ENCODE measurements at places on chromosomes 5 and 9.

- DNase-seq = no peak
Measured at GRCh38 chr9:126793686-126794417, 11.0 kb upstream of the ZBTB43 start.

DNA sequence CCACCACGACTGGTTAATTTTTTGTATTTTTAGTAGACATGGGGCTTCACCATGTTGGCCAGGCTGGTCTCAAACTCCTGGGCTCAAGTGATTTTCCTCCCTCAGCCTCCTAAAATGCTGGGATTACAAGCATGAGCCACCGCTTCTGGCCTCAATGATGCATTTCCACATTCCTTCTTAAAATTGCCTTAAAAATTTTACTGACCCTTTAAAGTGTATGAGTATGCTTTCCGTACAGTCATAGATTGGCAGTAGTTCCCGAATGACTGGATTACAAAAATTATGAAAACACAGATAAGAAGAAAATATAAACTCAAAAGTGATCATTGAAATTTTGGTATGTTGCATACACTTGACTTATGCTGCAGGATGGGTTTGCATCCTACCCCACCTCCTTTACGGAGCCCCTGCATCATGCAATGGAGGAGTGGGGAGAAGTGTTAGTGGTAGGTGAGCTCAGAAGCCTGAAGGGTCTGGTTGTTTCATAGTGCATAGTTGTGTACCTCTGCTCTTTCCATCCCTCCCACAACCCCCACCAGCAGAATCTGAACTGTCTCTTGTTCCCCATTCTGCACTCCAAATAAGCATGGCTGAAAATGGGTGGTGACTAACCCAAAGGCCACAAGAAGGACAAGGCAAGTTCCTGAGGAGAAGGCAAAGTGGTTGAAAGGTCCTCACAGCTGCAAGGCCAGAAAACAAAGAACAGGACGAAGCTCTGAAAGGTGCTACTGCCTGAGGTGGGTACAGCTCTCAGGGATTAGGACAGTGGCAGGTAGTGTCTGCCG is 26.8 kb downstream of the ANKRD55 start:
- no peak for DNase-seq

GRCh38 chr5:147482706-147483180 is 27.1 kb downstream of the DPYSL3 start:
- no peak for DNase-seq

DNA sequence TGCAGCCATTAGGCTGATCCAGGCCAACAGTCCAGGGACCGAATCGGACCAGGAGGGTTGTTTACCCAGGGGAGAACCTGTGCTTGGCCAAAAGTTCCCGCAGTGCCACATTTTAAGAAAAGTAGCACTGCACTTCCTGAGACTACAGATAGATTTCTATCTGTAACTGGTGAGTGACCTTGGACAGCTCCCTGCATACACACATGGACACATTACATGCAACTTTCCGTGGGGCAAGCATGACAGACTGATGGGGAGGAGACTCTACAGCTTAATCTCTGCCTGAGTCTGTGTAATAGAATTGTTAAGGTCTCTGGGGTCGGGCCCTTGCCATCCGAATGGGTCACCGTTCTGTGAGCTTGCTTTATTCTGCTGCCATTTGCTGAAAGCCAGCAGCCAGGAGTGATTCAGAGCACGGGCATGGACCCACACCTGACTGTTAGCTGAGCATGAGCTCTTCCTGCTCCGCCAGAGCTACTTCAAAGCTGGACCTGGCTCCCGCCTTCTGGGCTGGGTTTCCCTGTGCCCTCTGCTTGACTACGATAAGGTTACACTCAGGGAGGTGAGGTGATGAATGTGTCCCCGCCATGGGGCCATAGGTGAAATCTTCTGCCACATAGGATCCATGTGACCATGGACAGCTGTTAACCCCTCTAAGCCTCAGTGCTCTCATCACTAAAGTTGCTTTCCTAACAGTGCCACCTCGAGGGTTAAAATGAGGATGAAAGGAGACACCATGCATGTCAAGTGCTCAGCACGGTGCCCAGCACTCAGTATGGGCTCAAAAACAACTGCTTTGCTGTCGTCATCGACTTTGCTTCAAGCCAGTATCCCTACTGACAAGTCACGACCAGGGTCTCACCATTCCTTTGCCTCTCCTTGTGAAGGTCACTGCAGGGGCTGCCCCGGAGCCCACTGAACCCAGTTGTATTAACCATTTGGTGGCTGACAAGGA is 200.0 kb downstream of the MELK start:
- peak; percentile 54 for DNase-seq

DNA sequence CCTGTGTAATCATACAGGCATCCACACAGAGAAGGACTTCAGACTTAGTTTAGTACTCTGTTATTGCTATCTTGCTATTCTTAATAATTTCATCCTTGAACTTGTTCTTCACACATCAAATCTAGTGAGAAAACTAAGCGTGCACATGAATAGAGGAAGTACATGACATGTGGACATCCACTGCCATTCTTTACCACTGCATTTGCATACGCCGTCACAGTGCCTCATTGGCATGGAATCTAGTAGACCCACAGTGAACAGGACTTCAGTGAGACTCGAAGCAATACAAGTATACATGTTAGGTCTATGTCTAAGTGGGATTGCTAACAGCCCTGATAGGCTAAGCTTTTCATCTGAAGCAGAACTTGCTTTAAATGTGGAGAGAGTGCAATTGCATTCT is 592.1 kb downstream of the TLE4 start:
- no peak for DNase-seq

GRCh38 chr9:137305798-137306065 is 3.7 kb upstream of the NRARP start:
- DNase-seq = no peak

DNA sequence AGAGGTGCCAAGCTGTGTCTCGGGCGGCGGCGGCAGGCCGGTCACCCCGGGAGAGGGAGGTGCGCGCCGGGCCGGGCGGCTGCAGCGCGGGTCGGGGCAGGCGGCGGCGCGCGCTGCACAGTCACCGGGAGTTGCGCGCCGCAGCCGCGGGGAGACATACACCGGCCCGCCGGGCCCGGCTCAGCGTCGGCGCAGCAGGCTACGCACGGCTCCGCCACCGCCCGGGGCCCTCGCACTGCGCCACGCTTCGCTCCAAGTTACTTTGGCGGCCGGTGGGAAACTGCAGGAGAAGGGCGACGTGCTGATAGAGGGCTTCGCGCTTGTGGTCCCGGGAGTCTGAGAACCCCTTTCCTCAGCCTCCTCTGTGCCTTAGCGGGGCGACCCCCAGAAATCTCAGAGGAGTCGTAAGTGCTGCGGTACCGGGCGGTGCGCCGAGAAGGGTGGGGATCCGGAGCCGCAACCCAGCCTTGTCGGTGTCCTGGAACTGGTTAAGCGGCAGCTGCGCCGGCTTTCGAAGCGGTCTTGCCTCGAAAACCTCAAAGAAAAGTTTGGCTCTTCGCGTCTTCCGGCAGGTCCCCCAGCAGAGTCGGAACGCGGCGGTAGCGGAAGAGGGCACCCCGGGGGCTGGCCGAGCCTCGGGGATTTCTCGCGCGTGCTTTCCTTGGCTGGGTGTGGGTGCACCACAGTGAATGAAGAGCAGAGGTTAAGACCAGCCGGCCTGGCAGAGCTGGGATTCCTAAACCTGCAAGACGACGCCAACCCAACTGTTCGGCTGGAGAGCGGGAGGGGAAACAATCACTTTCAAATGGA is at the start of gene EFNA5:
Gene EFNA5 (minus strand): TSS at position 6 of the 810 bp plus-strand sequence.
- DNase-seq = peak; percentile 50

DNA sequence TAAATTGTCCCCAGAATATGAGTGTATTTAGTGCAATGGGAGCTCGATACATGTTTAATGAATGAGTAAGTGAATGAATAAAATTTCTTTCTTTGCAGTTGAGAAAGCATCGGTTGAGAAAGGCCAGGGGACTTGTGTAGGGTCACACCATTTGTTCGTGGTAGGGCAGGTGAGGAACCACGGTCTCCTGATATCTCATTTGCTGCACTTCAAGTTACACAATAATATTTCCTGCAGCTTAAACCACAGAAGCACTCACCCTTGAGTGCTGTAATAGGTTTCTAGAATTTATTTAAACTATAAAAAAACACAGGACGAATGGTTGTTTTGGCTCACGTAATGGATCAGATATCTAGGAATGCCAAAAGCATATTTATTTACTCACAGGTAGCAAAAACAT is 429.8 kb downstream of the SPATA31D1 start:
- peak; percentile 63 for DNase-seq

DNA sequence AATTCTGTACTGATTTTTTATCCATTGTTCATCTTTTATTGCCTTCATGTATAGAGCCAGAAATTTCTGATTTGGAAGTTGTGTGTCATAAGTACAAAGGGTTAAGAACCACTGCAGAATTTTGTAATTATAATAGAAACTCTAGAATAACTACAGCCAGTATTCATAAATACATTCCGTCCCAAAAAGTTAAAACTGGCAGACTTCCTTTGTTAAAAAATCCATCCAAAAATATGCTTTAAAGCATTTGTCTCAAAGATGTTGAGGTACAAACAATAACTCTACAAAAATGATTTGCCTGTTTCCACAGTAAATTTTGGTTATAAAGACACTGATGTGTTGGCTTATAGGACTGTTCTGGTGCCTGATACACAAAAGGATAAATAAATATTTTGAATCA is 436.6 kb downstream of the DTWD2 start:
- DNase-seq = no peak

- no peak for DNase-seq
Measured at GRCh38 chr5:172413601-172414171, 40.6 kb downstream of the SH3PXD2B start.

- no peak for DNase-seq
Measured at GRCh38 chr9:121194730-121195129, 6.9 kb downstream of the RAB14 start.

DNA sequence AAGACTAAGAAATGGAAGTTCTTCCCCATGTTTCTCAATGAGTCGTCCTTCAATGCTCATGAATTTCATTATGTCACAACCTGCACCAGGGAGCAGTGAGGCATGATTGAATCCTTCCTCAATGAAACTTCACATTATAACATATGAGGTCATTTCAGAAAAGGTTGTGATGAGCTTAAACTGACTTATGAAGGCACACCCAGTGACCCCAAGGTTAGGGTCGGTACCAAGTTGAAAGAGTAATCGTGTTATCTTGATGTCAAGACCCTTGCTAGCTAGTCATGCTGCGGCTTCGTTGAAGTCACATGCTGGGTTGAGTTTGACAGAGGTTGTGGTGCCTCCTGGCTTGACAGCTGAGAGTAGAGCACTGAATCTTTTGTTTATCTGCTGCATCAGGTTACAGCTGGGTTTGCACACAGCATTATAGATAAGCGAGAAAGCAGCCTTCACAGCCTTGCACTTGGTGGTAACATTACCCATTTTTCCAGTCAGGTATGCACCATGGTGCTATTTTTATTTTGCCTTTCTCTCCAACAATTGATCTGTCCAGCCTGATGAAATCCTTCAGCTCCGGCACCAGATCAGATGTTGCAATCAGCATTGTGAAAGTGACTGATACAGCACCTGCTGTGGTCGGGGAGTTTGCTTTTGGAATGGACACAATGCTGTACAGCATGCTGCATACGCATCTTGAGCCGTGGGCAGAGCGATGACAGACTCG is 133.2 kb downstream of the ERCC6L2 start:
- DNase-seq = peak; percentile 65

- no peak for DNase-seq
Measured at GRCh38 chr9:88421348-88421747, 33.1 kb downstream of the SPIN1 start.

All from NCI-H2029 treated with DMSO at 0.1 percent for 48 hours (cell line).